ENCODE measurements at places on chromosomes 2 and 18.

- DNase-seq, result no peak
Measured at GRCh38 chr2:227576812-227577211, 21.9 kb upstream of the SCYGR2 start.

DNA sequence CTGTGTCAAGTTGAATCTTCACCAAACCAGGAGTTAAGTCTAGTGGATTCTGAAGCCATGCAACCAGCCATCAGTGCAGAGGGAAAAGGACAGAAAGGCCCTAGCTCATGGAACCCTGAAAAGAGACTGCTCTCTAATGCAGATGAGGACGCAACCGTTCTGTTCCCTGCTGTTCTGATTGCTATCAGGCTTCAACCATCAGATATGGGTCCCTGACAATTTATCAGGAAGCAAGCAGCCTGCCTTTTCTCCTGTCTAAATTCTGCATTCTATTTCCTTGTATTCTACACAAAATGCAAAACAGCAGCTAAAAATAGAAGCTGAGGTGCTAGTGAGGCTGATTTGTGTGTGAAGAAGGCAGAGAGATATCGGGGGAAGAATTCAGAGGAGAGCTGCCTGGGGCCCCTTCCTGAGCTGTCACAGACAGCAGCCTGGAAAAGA, 68.4 kb upstream of the RTN4 start:
- DNase-seq, result no peak

DNA sequence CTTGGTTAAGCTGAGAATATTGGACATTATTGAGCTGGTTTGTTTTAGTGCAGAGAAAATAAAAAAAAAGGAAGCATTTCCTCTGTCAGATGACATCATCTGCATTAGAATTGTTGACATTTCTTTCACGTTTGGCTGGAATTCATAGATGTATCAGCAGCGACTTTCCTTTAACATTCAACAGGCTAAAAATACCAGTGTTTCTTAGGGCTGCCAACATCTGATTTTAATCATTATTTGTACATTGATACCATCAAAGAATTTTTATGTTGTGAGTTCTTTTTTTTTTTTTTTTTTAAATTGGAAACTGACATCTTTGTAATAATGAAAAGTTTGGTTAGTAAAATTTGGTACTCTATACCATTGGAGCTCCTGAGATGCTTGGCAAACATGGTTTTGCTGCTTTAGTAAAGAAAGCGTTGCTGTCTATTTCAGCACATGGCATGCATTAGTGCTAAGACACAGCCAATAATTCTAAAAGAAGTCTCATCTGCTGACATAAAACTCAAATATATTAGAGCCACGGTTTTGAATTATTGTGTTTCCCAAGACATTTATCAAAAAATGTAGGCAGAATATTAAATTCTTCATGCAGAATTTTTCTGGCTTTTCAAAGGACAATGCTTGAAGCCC, 33.6 kb downstream of the GTF2A1L start:
- no peak for DNase-seq

GRCh38 chr2:106104332-106105062, 89.6 kb downstream of the UXS1 start:
- DNase-seq, result no peak

DNA sequence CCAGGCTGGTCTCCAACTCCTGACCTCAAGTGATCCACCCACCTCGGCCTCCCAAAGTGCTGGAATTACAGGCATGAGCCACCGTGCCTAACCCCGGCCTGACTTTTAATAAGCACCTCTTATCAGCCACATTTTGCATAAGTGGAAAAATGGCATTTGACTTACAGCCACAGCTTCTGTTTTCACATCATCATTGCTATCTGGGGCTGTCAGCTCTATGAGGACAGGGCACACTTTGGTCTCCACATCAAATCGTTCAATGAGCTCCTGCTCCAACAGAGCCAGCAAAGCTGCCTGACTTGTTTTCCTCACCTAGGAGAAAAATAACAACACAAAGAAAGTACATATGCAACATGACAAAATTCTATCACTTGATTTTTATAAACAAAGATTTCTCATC, 26.4 kb downstream of the PPP4R1 start:
- no peak for DNase-seq

GRCh38 chr2:127155028-127155581, 48.2 kb upstream of the BIN1 start:
- DNase-seq, result no peak

DNA sequence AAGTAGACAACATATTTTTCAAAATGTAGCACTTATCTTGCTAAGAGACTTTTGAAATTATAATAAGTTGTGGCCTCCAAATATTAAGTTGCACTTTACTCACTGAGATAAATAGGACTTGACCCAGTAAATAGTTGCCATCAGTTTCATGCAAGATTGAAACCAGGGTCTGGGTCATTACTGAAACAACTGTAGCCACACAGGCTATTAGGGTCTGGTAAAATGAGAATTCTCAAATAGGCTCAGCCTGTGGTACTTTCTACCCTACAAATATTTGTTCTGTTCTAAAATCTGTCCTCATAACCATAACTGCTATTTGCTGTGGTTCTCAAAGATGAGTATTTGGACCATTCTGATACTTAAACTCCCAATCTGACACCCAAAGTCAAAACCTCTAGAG, 115.4 kb upstream of the STK17B start:
- DNase-seq, result no peak

DNA sequence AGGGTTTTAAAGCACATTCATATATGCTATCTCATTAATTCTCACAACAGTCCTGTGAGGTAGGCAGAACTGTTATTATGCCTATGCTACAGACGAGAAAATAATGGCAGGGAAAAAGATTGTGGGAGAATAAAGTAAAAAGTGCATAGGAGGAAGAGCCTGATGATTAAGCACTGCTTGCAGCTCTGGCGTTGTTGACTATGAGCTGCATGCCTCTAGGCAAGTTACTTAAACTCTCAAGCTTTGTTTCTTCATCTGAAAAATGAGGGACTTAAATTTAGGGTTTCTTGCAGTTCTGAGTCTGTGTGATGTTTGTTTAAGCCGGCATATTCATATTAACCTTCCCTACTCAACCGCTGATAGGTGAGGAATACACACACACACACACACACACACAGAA, 51.6 kb upstream of the RAPH1 start:
- DNase-seq, result no peak

GRCh38 chr2:172047566-172048507, 37.5 kb upstream of the DLX1 start:
- DNase-seq, result no peak

DNA sequence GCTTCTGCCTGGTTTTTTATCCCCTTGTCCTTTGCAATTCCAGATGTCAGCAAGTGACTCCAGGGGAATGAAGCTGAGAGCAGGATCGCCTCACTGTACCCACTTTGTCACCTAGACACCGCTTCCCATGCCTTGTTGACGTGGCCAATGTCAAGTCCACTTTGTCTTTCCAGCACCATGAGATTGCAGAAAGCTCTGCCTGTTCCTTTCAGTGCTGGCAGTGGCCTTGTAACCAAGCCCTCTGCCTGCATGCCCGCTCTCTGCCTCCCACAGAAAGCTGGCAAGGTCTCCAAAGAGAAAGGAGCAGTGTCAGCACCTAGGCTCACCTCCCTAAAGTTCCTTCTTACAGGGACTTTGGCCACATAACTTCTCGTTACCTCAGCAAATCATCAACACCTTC, 282.2 kb upstream of the ST6GAL2 start:
- no peak for DNase-seq

DNA sequence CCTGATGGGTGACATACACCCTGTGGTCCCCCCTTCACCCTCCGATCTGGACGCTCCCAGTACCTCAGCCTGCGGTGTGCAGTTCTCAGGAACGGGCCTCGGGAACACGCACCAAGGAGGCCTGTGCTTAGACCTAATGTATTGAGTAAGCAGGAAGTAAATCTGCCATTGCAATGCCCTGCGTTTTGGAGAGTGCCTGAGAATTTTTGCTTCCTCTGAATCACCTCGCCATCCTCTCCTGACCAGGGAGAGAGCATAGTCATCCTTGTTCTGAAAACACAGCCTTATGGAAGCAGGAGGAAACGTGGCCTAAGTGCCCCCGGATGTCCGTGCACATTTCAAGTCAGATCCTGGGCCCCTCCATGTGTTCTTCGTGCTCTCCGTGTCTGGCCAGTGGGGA, 272.2 kb downstream of the NDUFA10 start:
- DNase-seq, result no peak

- DNase-seq, result no peak
Measured at GRCh38 chr2:670637-671036, 6.6 kb downstream of the TMEM18 start.

GRCh38 chr2:48715042-48715899, 40.3 kb downstream of the LHCGR start:
- no peak for DNase-seq

DNA sequence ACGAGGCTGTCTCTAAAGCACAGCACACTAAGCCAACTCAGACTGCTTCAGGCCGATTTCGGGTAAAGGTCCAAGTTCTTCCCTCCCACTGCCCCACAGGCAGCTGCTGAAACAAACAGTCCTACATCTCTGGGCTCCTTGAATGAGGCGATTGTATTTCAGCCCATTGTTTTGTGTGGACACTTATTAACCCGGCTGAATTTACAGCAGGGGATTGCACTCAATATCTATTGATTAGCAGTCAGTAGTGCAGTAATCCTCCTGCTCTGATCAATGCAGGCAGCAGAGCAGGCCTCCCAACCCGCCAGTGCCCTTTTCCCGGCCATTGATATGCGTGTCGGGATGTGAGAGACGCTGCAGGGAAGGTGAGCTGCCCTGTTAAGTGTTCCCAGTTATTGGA, 330.1 kb downstream of the CMPK2 start:
- no peak for DNase-seq

DNA sequence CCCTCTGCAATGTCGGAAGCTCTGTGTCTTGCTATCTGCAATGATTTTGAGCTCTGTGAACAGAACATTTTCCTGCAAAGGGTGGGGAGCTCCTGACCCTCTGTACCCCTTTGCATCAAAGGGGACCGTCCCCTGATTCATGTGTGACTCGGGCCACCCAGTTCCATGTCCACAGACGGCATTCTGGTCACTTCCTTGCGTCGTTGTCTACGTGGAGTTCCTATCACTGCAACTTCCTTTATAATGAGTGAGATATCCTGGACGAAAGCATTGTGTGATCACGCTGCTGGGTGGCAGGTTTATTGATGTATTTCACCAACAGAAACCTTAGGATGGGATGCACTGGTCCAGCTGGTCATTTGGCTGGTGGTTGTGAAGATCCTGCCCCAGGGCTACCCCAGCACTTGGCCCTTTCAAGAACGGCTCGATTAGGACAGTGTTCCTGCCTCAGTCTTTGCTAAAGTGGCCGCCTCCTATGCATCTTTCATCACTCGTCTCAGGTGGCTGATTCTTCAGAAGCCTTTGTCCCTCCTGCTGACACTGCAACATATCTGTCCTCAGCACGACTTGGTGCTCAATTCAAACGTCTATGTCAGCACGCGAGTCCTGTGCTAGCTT, 202.7 kb downstream of the ACKR3 start:
- DNase-seq, result no peak

DNA sequence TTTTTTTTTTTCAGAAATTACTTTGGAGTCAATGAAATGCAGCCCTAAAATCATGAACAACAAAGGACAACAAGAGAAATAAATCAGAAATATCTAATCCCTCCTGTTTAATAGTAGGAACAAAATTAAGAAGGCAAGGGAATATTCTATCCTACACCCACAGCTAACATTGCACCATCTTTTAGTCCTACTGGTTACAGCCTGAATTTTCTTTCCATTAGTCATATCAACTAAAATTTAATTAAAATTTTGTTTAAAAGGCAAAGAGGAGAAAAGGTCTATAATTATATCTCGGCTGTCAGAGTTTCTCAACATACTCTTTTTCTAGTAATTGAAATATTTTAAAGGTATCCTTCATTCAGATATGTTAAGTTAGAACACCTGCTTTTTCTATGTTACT, 61.9 kb downstream of the DTNA start:
- DNase-seq, result no peak

GRCh38 chr2:43642363-43642762, 5.3 kb downstream of the PLEKHH2 start:
- DNase-seq, result no peak

DNA sequence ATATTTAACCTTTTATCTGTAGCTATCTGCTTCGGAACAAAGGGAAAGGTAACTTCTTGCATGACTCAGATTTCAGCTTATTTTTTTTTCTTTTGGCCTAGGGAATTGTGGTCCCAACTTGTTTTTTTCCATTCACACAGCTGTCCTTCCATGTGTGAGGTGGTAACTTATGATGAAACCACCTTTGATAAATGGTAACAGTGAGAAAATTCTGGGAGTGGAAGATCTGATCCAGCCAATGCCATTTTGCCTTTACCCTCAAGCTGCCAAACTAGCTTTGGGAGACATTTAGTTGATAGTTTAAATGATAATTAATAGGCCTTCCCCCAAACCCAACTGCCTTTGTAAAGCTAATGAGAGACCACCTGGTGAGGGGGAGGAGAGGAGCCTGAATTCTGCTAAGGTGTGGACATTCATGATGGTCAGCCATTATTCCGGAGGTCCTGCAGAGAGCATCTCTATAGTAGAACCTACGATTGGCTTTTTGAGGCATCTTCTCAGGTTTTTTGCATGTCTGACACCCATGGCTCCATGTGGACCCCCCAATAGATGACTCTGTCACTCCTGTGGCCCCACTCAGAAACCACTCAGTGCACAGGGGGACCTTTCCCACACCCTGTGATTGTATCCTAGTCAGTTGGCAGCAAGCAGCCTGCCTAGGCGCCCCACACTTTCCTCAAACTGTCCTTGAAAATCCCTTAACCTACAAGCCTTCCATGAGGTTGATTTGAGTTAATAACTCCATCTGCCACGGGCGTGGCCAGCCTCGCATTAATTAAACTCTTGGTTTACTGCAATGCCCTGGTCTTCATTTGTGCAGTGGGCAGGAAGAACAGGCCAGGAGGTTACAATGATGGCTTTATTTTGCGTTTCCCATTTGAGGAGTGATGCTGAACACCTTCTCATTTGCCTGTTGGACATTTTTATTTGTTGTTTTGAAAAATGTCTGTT, 263.5 kb upstream of the PXDN start:
- no peak for DNase-seq

- DNase-seq, result no peak
Measured at GRCh38 chr2:53600815-53601214, 166.8 kb upstream of the CHAC2 start.

DNA sequence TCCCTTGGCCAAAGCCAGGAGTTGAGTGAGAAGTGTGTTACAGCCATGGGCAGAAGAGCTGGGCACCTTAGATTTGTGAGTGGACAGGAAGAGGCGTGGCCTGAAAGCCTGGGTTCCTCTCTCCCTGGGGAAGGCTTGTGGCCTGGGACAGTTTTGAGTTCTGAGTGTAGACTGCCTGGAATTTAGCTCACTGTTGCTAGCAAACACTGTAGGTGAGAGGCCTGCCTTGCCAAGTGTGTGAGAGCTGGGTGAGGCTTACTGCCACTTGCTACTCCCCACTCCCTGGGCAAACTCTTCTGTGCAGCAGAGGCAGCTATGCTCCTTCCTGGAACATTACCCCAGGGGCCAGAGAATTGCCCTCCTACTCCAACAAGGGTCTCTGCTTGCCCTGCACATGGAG, 150.0 kb upstream of the GALNT5 start:
- no peak for DNase-seq

DNA sequence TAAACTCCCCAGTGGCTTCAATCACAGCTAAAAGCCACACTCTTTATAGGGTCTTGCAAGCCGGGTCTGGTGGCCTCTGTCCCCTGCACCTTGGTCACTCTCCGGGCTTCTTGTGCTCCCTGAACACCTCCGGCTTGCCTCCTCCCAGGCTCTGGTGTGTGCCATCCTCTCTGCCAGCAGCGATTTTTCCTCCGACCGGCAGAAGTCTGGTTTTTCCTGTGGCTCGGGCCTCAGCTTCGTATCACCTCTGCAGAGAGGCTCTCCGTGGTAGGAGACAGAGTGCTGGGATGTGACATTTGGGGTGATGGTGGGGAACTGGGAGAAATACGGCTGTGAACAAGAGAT, 58.8 kb upstream of the HPCAL1 start:
- DNase-seq, result no peak

All from coronary artery (tissue), 2 donors.